ENCODE measurements at places on chromosomes 13 and 19.

GRCh38 chr19:13314761-13315160 lies 164.6 kb downstream of the IER2 start:
- no peak for DNase-seq

- DNase-seq, result no peak
Measured at GRCh38 chr13:100644371-100644770, 30.2 kb downstream of the TMTC4 start.

- DNase-seq, result no peak
Measured at GRCh38 chr13:113736258-113736731, 22.7 kb upstream of the TMEM255B start.

DNA sequence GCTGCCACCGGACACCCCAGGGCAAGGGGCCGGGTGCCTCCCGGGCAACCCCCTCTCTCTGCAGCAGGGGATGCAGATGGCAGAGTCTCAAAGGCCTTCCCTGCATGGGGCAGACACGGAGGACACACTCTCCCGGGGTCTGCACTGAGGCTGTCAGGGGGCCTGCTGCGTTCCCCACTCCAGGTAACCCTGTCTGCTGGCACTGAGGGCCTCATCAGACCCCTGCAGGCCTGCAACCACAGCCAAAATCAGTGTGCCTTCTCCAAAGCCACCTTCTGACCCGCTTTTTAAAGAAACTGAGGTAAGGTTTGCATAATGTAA lies 93.9 kb downstream of the GNG7 start:
- DNase-seq, result no peak

GRCh38 chr19:17868669-17869068 lies 3.1 kb upstream of the SLC5A5 start:
- no peak for DNase-seq

DNA sequence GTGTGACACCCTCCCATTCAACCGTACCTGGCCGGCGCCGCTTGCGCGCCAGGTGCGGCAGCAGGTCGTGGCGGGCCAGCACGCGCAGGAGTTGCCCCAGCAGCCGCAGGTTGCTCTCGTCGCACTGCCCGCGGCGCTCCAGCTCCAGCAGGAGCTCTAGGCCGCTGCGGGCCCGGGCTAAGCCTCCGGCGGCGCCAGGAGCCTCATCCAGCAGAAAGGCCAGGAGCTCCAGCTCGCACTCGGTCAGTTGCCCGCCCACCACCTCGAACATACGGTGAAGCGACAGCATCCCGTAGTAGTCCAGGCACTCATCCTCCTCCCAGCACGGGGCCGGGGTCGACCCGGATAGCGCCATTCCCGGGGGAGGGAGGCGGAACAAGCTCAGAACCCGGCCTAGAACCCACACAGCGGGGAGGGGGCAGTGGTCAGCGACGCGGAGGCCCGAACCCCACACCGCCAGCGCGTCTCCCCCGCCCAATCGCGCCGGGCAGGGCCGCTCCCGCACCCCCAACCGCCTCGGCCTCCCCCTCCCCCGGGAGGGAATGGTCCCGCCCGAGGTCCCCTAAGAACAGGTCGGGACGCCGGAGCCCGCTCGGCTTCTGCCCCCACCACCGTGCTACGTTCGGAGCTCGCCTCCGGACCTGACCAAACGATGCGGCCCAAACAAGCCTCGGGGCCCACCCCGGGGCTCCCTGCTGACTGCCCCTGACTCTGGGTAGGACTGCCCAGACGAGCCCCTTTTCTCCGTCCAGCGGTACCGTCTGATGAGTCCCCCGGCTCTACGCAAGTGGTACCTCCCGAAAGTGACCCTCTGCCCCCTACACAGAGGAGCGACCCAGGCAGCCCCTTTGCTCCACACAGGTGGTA lies 591 bp downstream of the DEDD2 start:
- DNase-seq, result peak; percentile 38

- DNase-seq, result peak; percentile 42
Measured at GRCh38 chr13:39263033-39263432, 224.8 kb downstream of the NHLRC3 start.

- peak; percentile 26 for DNase-seq
Measured at GRCh38 chr13:51444922-51445321, 7.9 kb downstream of the INTS6 start.

- DNase-seq, result peak; percentile 25
Measured at GRCh38 chr19:36421749-36422481, 3.5 kb upstream of the ZFP82 start.

Measured in M059J (cell line).